ENCODE measurements at places on chromosomes 2 and 18.

- no peak for DNase-seq
- no peaks in the 10 kb centered on the region for H3K36me3 ChIP-seq
- H3K27me3 ChIP-seq = peaks cover 4% of the 10 kb centered on the region
- no peak overlapping the region for H3K4me3 ChIP-seq
- no peak overlapping the region for H3K27ac ChIP-seq
- H3K4me1 ChIP-seq = no peaks in the 10 kb centered on the region
These were observed 78.2 kb downstream of the DYSF start for GRCh38 chr2:71531522-71532047.

DNA sequence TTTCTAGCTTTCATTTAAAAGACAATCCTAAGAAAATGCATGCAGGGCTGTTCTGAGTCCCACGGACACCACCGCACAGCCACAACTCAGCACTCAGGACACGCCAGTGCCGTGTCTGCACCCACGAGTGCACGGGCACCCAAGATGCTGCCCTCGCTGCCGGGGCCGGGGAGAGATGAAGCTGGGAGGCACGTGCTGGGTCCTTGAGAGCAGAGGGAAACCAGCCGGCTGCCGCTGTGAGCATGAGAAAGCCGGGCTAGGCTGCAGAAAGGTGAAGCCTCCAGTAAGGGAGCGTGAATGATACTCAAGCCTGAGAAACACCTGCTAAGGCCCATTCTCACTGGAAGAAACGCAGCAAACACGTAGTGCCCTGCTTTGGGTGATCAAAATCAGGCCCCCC is 4.8 kb downstream of the COPS9 start:
- peaks cover 38% of the 10 kb centered on the region for H3K36me3 ChIP-seq
- H3K4me1 ChIP-seq = peaks cover 21% of the 10 kb centered on the region
- H3K27me3 ChIP-seq = no peaks in the 10 kb centered on the region
- DNase-seq = no peak
- H3K27ac ChIP-seq = no peak overlapping the region
- H3K4me3 ChIP-seq = no peak overlapping the region

- no peaks in the 10 kb centered on the region for H3K36me3 ChIP-seq
- no peak for DNase-seq
- H3K27ac ChIP-seq = no peak overlapping the region
- H3K27me3 ChIP-seq = peaks cover 2% of the 10 kb centered on the region
- peaks cover 15% of the 10 kb centered on the region for H3K4me1 ChIP-seq
- H3K4me3 ChIP-seq = peak overlapping the region; percentile 83
These were observed 155.6 kb upstream of the XPO1 start for GRCh38 chr2:61693744-61694143.

- H3K36me3 ChIP-seq = no peaks in the 10 kb centered on the region
- peak within 1 kb of the TSS; percentile 76 for H3K4me3 ChIP-seq
- H3K27me3 ChIP-seq = peaks cover 37% of the 10 kb centered on the region
- H3K4me1 ChIP-seq = peaks cover 22% of the 10 kb centered on the region
- no peak within 1 kb of the TSS for H3K27ac ChIP-seq
These were observed at the start of gene SLC8A1 for GRCh38 chr2:40451918-40452605. SLC8A1 (minus strand) TSS chr2:40452090.

- no peak for DNase-seq
- H3K36me3 ChIP-seq = no peaks in the 10 kb centered on the region
- H3K4me3 ChIP-seq = no peak overlapping the region
- no peak overlapping the region for H3K27ac ChIP-seq
- no peaks in the 10 kb centered on the region for H3K4me1 ChIP-seq
These were observed 241.5 kb downstream of the SOX11 start for GRCh38 chr2:5933669-5934068.

DNA sequence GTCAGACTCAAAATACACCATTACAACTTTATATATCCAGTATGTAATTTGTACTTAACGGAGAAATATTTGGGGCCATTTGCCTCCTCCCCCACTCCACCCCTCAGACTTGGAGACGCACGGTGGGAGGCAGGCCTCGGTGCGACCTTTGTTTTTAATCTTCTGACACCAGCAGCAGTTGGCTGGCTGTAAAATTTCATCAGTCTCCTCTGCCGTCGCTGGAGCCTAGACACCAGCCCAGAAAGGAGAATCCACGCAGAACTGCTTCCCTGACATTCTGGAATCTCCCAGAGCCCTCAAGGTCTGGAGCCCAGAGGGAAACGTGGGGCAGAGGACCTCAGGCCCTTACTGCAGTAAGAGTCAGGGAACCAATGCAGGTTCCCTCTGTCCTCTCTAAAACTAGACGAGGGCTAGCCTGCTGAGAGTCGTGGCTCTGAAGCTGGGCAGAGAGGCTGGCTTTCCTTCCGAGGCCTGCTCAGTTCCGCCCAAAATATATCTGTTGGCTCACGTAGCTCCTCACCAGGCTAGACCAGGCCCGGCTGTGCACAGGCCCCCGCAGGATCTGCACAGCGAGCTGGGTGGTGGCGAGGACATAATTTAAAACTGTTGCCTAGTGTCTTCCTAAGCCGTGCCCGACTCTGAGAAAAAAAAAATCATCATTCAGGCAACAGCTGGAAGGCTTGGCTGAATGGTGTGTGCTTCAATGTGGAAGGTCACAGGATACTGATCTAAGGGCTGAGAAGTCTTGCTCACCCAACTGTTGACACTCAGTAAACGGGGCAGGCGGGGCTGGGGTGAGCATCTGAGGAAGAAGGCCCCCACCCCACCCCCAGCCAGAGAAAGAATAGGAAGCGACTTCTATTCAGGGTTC is 40.4 kb downstream of the EN1 start:
- no peak overlapping the region for H3K4me3 ChIP-seq
- H3K27me3 ChIP-seq = peaks cover 36% of the 10 kb centered on the region
- no peak overlapping the region for H3K27ac ChIP-seq
- no peaks in the 10 kb centered on the region for H3K36me3 ChIP-seq

DNA sequence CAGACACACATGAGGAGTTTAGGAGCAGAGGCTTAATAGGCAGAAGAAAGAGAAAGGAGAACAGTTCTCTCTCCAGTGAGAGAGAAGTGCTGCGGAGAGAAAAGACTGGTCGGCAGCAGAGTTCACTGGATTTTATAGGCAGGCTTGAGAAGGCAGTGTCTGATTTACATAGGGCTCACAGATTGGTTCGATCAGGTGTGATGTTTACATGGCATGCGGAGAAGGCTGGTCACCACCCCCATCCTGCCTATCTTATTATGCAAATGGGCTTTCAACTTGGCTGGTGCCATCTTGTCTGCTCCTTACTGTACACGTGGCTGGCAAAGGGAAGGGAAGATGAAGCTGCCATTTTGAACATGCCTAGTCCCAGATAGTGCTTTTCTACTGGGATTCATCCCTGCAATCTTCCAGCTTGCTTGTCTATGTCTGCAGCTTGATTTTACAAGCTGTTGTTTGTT is 113.4 kb downstream of the AP1S3 start:
- no peak overlapping the region for H3K27ac ChIP-seq
- no peak for DNase-seq
- H3K4me3 ChIP-seq = no peak overlapping the region
- H3K27me3 ChIP-seq = peaks cover 9% of the 10 kb centered on the region
- H3K36me3 ChIP-seq = no peaks in the 10 kb centered on the region

- H3K4me1 ChIP-seq = no peaks in the 10 kb centered on the region
- H3K4me3 ChIP-seq = no peak overlapping the region
- H3K27ac ChIP-seq = no peak overlapping the region
These were observed 97.6 kb upstream of the TCF4 start for GRCh38 chr18:55685638-55686037.

DNA sequence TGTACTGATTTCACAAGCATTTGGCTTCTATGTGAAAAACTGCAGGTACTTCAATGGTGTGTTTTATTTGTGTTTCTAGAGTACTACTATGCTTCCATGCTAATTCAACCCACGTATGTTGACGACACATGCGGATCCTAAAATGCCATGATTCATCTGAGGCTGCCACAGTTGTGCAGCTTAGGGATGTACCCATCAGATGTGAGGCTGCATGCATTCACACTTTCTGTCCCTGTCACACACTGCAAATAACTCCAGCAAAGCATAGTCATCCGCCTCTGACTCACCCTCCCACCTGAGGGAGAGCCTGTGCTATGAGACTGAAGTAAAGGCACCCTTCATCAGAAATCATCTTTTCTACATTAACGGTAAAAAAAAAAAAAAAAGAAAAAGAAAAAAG is 22.1 kb upstream of the SERTAD2 start:
- H3K36me3 ChIP-seq = no peaks in the 10 kb centered on the region
- peaks cover 47% of the 10 kb centered on the region for H3K4me1 ChIP-seq
- H3K27ac ChIP-seq = no peak overlapping the region
- H3K27me3 ChIP-seq = no peaks in the 10 kb centered on the region
- DNase-seq = peak; percentile 49

DNA sequence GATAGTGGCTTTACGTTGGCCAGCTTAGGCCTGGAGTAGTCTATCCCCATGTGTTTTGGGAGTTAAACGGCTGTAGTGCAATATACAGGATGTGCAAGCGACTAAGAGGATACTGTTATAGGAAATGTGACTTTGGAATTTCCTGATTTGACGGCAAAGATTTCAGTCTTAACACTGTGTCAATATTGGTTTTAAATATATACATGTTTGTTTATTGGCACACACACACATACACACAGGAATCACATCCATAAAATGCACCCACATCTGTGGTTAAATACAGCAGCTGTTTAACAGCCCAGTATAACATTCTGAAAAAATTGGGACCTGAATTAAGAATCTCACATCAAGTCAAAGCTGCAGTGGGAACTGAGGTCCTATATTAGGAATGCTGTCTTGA is 347.1 kb downstream of the TXNL1 start:
- H3K4me1 ChIP-seq = peaks cover 9% of the 10 kb centered on the region
- no peaks in the 10 kb centered on the region for H3K27me3 ChIP-seq
- no peak for DNase-seq
- no peak overlapping the region for H3K27ac ChIP-seq
